ENCODE measurements at places on chromosomes 4 and X. TPM values are rescaled to one million over a fixed set of nuclear protein-coding genes. Genes with fewer than 3 reads are reported as not detected.

FABP2 gene
- 2.9 TPM for total RNA-seq

UNC5C gene
- 4.6 TPM for total RNA-seq

PLP2 gene
- 28.9 TPM for total RNA-seq

CENPVL3 gene
- total RNA-seq, result not detected

APLN gene
- 1.2 TPM for total RNA-seq

TMEM144 gene
- 25.5 TPM for total RNA-seq

GASK1B gene
- 150 TPM for total RNA-seq

IDUA gene
- 3.4 TPM for total RNA-seq

SRPX2 gene
- 40.0 TPM for total RNA-seq

ESX1 gene
- not detected for total RNA-seq

SOD3 gene
- 10.4 TPM for total RNA-seq

STOX2 gene
- 17.6 TPM for total RNA-seq

TMSB15C gene
- 5.3 TPM for total RNA-seq

LIN54 gene
- total RNA-seq, result 14.2 TPM

TBC1D25 gene
- 2.2 TPM for total RNA-seq

DNA sequence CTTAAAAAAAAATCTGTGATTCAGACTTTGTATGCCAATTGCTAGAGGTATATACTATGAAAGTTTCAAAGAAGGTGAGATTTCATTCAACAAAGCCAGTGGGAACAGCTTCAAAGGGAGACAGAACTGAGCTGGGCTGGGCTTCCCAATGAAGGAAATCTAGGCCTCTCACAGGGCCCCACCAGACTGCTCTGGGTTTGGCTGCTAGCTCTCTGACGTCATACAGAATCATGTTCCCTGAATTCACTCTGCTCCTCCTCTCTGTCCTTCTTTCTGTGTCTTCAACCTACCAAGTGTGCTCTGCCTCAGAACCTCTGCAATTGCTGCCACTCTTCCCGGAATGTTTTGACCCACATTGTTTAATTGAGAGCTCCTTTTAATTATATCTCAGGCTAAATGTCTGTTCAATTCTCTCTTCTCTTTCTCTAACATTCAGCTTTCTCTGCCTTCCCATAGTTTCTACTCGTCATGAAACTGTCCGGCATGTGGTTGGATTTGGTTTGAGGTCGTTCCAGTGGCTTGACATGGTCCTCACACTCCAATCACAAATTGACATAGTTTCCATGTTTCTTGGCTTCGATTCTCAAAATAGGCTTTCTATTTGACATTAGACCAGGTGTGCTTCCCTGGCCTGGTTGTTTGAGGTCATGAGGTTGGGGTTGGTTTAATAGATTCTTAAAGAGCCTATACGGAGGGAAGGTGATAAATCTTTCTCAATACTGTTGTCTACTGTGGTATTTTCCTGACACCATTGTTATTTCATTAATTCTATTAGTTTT is 282.1 kb upstream of the EMCN start:
- DNase-seq, result no peak

DNA sequence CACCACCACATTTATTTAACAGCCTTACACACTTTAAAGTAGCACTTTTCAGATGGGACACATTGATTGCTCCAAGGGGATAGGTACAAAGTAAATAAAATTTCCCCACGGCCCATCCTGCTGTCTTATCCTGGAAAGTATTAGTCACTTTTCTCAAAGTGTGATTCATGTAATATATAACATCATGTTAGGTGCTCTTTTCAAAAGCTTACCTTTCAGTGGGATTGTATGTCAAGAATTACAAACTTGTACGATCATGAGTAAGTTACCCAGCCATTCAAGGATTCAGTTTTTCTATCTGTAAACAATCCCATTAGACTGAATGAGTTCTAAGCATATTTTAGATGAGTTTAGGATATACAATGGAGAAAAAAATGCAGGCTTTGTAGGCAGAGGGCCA is 876.6 kb upstream of the GRID2 start:
- no peak for DNase-seq

DNA sequence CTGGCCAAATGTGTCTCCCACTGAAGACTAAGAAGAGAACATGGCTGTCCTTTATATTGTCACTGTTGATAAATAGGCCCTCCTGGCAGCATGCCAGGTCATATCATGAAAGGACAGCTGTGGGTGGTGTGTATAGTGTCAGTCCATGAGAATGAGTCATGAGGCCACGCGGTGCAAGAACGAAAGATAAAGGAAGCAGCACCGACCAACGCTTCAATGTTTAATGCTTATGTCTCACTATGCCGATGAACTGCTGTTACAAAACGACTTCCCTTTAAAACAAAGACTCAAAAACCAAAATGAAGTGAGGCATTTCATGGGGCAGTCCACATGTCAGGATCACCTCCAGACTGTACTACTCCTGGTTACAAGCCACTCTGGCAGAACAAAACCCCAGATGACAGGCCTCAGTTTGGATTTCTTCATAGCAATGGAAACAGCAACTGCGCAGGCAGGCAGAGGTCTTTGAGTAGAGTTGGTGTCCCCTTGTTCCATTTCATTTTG is 5.2 kb upstream of the TCEANC start:
- DNase-seq, result peak; percentile 77

DNA sequence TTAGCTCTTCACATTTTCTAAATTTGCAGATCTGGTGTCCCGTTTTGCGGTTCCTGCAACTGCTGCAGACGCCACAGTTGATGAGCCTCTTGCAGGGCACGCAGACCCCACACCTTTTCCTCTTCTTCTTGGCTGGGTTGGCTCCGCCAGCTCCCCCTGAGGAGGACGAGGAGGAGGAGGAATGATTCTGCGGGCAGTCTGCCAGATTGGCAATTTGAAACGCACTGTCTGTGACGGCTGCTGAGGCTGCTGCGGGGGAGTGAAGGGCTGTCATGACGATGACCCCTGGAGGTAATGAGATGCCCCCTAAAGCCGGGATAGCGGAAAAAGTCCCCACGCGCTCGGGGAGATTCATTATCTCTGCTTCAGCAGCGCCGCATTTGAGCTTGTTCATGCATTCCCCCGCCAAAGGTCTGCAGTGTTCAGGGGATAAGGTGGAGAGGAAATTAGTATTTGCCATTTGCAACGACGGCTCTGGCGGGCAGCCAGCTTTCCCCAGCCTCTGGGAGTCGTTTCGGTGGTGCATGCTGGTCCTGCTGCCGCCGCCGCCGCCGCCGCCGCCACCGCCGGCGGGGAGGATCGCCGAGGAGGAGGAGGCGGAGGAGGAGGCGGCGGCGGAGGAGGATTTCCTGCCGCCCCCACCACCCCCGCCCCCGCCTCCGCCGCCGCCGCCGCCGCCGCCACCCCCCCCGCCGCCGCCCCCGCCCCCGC is 3.8 kb downstream of the CXXC4 start:
- DNase-seq, result peak; percentile 76

DNA sequence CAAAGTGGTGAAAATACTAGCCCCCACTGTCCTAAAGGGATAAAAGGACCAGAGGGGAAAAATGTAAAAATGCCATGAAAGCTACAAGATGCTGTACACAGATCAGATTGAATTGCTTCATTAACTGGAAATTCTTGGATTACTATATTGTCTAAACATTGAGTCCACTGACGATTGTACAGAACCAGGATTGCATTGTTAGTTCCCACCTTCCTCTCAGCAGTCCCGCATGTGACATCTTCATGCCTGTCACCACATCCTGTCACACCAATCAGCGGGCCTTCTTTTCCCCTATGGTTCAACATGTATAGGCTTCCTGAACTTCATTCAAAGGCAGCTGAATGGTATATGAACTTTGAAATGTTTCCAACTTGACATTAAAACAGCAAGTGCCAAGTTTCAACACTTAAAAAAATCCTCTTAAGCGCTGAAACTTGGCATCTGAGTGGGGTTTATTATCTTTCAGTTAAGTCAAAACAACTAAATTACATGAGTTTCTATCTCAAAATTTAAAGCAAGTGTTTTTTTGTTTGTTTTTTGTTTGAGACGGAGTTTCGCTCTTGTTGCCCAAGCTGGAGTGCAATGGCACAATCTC is 24.6 kb downstream of the ZRSR2 start:
- DNase-seq, result no peak

GRCh38 chrX:23902419-23902818 is 5.3 kb downstream of the APOO start:
- DNase-seq, result peak; percentile 67

GRCh38 chrX:31819455-31819854 is 747.6 kb upstream of the FTHL17 start:
- DNase-seq, result peak; percentile 21

GRCh38 chrX:120464411-120464810 is 4.7 kb downstream of the LAMP2 start:
- no peak for DNase-seq

- DNase-seq, result peak; percentile 62
Measured at GRCh38 chrX:13658602-13659001, 5.7 kb downstream of the TCEANC start.

DNA sequence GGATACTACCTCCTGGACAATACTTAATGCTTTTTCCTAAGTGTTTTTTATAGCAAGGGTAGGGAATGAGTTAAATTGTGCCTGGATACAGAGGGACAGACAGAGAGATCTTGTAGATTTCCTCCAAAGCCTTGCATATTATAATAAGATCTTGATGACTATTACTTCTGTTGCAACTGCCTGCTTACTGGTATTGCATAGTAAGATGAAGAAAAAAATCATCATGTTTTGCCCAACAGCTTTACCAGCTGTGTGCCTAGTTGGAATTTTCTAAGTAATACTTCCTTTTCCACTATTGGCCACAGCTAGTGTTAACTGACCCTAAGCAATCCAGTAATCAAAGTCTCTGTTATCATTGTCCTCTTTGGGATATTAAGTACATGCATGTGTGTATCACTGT is 139.0 kb downstream of the DCK start:
- no peak for DNase-seq

- DNase-seq, result no peak
Measured at GRCh38 chrX:118736394-118737010, 9.1 kb downstream of the IL13RA1 start.

GRCh38 chr4:101697266-101697665 is 93.3 kb upstream of the BANK1 start:
- DNase-seq, result no peak

DNA sequence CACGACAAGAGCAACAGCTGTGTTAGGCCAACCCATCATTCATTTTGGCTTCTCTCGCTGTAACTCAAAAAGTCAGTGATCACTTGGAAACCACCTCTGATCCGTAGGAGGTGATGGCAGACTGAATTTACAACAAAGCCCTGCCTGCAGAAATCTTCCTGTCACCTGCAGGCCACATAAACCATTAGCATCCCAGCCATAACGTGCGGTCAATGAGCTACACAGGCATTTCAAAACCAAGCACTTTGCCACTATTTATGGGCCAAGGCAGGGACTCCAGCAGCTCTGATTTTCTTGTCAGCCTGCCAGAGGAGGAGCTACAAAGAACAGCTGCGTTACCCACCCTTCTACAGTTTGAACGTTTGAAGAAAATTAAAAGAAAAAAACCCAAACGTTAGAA is 228.1 kb upstream of the PPARGC1A start:
- peak; percentile 11 for DNase-seq

DNA sequence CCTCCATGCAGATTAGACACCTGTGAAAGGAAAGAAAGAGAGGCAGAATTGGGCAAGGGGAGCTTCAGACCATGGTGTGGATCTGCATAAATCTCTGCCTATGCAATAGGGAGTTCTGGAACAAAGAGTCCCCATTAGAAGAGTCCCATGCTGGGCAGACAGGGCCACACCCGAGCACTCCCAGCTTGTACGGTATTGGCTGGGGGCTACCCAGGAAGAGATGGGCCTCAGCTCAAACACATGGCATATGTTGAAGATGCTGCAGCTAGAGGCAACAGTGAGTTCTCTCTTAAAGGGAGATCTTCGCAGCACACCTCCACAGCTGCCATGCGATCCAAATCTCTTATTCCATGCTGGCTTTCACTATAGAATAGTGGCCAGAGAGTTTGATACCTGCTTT is 24.7 kb downstream of the CCNG2 start:
- DNase-seq, result no peak

DNA sequence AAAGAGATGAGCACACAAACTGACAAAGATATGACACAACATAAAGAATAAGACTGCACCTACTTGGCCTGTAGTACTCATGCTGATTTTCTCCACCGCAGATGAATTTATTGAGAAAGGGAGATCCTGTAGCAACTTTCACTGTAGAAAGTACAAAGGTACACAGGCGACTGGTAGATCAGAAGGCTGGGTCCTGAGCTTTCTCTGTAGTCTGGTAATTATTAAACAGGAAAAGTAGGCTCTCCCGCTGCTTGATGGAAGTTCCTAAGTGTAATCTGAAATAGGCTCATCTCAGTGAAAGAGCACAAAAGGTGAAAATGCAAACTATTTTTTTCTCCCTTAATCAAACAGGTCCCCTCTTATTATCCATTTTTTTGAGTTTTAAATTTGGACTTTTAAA is at the start of gene ADH6:
Gene ADH6 (minus strand): TSS at position 175 of the 400 bp plus-strand sequence. CDS start 94 bp downstream, at position 81.
- no peak for DNase-seq

GRCh38 chrX:113157496-113157895 is 316.9 kb upstream of the AMOT start:
- no peak for DNase-seq

- no peak for DNase-seq
Measured at GRCh38 chr4:75552452-75552851, 3.4 kb upstream of the ODAPH start.

GRCh38 chr4:2073808-2074481 is 14.8 kb downstream of the NAT8L start:
- no peak for DNase-seq

- DNase-seq, result no peak
Measured at GRCh38 chr4:2281575-2282343, 19.9 kb upstream of the MXD4 start.

GRCh38 chr4:172630280-172630679 is 538.3 kb upstream of the GALNT7 start:
- no peak for DNase-seq

GRCh38 chr4:76219299-76220055 is 5.9 kb upstream of the SCARB2 start:
- no peak for DNase-seq

GRCh38 chr4:118348886-118349285 is 3.9 kb downstream of the PRSS12 start:
- peak; percentile 52 for DNase-seq

GRCh38 chr4:104749062-104749461 is 254.4 kb upstream of the CXXC4 start:
- DNase-seq, result no peak

DNA sequence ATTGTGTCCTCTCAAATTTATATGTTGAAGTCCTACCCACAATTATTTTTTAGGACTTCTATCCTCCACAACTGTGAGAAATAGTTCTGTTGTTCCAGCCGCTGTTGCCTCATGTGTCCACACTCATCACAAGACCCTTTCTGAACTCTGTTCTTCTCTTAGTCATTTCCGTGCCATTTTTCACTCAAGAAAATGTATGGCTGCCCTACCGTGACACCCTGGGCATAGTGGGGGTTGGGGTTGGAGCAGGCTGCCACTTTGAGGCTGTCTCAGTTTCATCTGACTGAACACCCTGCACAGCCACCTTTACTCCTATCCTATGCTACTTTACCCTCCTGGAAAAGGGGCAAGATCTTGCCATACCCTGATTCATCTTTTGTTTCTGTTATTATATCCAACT is 319.1 kb downstream of the TENM3 start:
- no peak for DNase-seq

All from umbilical cord (tissue), 2 donors.